Foreskin melanocyte (primary cell): ENCODE measurements at places on chromosomes 12 and 14.

- no peak for DNase-seq
These were observed 51.6 kb upstream of the PIWIL1 start for GRCh38 chr12:130286041-130286440.

GRCh38 chr14:99667821-99668220, 16.3 kb upstream of the CYP46A1 start:
- no peak for DNase-seq

DNA sequence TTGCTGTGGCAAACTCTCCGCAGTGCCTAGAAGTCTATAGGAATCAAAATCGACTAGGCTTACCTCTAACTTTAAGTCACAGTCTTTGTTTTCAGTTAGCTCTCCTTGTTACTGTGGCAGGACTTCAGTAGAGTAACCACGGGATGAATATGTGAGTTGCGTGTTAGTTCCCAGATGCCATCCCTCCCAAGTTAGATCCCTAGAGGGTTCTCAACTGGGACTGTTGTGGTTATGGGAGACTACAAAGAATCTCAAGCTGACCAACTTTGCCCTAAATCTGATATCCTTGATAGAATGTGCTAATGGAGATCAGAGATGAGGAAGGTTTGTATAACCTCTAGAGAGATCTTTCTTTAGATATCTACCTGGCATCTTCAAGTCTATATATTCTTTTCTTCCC, 208.1 kb downstream of the AKAP6 start:
- no peak for DNase-seq

GRCh38 chr14:77314539-77315457, 5.9 kb downstream of the POMT2 start:
- DNase-seq: no peak

- no peak for DNase-seq
These were observed 6.9 kb upstream of the SYCP3 start for GRCh38 chr12:101746196-101746595.

GRCh38 chr12:26271889-26272492, 76.6 kb downstream of the SSPN start:
- no peak for DNase-seq

DNA sequence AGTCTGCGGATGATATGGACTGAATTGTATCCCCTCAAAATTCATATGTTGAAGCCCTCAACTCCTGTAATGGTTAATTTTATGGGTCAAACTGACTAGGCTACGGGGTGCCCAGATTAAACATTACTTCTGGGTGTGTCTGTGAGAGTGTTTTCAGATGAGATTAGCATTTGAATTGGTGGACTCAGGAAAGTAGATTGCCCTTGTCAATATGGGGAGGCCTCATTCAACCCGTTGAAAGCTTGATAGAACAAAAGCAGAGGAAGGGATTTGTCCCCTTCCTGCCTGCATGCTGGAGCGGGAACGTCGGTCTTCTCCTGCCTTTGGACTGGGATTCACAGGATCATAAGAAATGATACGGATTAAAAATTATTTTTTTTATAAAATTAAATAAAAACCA, 84.5 kb downstream of the BBS10 start:
- DNase-seq: no peak

- DNase-seq: no peak
These were observed 4.5 kb downstream of the NOVA1 start for GRCh38 chr14:26593357-26593756.

- no peak for DNase-seq
These were observed 125.3 kb upstream of the ATF7IP start for GRCh38 chr12:14239935-14240872.

- DNase-seq: no peak
These were observed 297.1 kb upstream of the TBX3 start for GRCh38 chr12:114981036-114981435.

GRCh38 chr12:86213012-86213411, 43.2 kb downstream of the MGAT4C start:
- no peak for DNase-seq

DNA sequence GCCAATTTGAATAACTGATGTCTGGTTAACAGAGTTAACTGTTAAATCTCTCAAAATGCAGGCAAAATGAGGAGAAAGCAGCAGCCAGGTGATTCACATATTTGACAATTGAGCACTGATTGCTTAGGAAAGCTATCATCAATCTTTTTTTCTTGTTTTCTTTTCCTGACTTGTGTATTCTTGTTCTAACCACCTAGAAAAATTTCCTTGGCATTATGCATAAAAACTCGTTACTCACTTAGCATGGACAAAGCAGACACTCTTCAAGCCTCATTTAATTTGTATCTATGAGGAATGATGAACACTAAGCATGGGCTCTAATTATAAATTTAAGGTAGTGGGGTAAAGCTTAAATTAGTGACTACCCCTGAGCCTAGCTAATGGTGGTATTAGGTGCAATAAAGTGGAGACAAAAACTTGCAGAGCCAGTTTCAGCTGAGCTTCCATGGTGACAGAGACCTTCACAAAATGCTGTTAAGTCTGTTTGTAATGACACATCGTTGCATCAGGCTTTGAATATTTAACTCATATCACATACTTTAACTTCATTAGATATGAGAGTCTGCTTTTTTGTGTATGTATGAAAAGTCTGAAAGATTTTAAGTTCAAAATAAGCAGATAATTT, 52.0 kb downstream of the RASSF9 start:
- DNase-seq: no peak

DNA sequence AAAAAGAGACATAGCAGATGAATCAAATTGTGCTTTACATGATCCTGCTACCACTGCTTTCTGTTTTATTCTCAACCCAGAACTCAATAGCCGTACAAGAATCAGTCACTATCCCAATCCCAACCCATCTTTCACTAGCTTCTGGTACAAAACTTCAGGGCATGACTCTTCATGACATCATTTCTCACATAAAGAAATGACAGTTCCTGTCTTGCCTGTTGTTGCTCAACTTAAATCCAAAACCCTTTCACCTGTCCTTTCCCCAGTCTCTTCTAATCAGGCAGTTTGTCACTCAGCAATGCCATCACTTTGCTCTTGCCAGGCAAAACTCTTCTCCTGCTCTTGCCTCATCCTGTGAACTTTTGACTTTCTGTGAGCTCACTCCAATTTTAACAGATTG, 962.8 kb downstream of the GALC start:
- DNase-seq: no peak

DNA sequence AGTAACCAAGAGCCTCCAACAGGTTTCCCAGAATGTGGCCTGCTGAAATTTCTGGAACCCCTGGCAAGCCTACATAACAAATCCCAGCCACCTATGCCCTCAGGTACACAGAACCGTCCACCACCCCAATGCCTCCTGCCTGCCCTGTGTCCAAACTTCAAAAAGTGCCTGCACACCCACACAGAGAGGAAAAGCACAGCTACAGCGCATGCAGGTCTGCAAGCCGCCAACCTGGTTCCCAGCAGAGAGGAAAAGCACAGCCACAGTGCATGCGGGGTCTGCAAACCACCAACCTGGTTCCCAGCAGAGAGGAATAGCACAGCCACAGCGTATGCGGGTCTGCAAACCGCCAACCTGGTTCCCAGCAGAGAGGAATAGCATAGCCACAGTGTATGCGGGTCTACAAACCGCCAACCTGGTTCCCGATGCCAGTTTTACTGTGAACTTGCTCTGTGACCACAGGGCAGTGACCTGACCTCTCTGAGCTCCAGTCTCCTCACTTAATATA, 113.5 kb downstream of the SCARB1 start:
- no peak for DNase-seq

GRCh38 chr14:33126433-33126832, 187.8 kb downstream of the NPAS3 start:
- DNase-seq: no peak
